ENCODE measurements at places on chromosomes 2 and 18.

GRCh38 chr2:240364582-240364960 is 70.9 kb upstream of the GPC1 start:
- DNase-seq, result no peak

- DNase-seq, result no peak
These were observed 220.1 kb downstream of the OSR1 start for GRCh38 chr2:19138264-19138825.

- no peak for DNase-seq
These were observed 104.8 kb upstream of the VRK2 start for GRCh38 chr2:57941816-57942215.

GRCh38 chr2:154433010-154433409 is 265.5 kb upstream of the KCNJ3 start:
- DNase-seq, result no peak
